ENCODE measurements at places on chromosomes 7 and 10.

DNA sequence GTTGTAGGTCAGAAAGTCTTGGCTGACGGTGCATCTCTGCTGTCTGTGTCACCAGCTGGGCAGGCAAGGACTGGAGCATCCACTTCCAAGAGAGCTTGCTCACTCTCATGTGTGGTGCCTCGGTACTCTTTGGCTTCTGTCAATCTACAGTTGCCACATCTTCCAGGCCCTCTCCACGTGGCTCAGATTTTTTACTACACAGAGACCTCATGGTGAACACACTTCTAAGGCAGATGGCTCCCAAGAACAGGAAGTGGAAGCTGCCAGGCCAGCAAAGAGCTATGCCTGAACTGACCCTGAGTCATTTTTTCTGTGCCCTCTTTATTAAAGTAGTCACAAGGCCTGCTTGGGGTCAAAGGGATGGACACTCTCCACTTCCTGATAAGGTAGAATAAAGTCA, 351.5 kb upstream of the AUTS2 start:
- no peak for DNase-seq

DNA sequence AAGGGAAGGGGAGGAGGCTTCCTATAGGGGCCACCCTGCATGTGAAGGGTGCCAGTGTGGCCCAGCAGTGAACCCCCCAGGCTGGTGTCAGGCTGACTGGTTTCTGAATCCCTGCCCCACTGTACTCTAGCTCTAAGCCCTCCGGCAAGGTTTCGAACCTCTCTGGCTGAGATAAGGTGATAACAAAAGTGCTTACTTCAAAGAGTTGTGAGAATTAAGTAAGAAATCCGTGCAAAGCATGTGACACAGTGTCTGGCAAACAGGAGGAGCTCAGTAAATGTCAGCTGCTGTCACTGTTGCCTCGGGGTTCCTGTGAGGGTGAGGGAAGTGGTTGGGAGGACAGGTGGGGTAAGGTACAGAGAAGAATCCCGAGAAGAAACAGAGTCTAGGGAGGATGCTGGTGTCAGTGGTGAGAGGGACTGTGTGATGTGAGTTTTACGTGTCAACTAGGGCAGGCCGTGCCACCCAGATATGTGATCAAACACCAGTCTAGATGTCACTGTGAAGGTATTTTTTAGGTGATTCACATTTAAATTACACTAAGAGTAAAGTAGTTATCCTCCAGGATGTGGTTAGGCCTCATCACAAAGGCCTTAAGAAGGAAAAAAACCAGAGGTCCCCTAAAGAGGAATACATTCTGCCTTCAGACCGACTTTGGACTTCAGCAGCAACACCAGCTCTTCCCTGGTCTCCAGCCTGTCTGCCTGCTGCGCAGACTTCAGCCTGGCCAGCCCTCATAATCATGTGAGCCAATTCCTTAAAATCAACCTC, 64.4 kb downstream of the BPGM start:
- no peak for DNase-seq

DNA sequence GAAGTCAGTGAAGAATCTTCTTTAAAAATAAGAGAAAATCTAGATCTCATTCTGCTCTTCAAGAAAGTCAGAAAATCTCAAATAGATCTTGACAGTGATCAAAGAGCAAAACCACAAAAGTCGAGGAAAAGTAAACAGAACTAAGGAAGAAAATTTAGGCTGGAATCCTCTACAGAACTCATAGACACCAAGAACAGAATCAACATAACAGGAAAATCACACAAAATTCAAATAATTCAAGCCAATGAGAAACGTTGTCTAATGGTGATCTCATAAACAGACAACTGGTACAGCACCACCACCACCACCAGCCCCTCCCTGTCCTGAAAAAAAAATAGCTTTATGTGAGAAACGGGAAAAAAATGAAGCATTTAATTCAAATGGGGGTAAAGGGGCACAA, 6.9 kb downstream of the ITGB1 start:
- no peak for DNase-seq

DNA sequence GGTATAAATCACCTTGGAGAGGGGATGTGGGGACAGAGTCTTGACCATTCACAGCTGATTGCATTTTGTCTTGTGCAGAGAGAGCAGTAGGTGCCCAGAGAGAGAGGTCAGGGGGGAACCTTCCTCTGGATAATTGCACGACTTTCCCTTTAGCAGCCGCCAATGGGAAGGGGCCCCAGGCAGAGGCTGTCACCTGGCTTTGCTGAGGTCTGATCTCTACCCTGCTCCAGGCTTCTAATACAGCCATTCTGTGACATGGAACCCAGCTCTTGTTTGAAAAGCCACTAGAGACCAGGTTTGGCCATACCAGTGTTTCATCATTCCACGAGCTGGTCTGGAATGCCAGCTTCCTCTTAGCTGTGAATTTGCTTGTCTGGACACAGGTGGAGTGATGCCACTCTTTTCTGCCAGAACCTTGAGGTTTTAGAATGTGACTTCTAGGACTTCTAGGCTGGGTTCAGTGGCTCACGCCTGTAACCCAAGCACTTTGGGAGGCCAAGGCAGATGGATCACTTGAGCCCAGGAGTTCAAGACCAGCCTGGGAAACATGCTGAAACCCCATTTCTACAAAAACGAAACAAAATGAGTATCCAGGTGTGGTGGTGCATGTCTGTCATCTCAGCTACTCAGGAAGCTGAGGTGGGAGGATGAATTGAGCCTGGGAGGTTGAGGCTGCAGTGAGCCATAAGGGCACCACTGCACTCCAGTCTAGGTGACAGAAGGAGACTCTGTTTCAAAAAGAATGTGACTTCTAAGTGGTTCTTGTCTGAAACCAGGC, 159.9 kb downstream of the CAMK1D start:
- DNase-seq, result no peak

DNA sequence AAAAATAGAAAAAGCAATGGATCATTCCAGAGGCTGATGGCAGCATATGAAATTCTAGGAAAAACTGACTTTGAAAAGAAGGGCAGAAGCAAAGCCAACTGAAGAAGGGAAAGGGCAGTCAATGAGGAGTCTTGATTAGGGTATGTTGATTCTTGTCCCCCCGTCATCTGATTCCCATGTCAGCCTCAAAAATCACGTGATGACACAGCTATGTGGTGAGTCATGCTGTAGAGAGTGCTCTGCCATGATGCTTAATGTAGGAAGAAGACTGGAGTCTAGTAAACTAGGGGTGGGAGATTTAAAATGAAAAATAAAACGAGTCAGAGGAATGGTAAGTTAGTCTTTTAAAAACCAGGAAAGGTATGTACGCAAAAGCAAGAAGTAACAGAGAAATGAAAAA, 3.9 kb upstream of the POU6F2 start:
- DNase-seq, result peak; percentile 60

GRCh38 chr7:1819259-1819841, 149.3 kb downstream of the ELFN1 start:
- DNase-seq, result no peak

DNA sequence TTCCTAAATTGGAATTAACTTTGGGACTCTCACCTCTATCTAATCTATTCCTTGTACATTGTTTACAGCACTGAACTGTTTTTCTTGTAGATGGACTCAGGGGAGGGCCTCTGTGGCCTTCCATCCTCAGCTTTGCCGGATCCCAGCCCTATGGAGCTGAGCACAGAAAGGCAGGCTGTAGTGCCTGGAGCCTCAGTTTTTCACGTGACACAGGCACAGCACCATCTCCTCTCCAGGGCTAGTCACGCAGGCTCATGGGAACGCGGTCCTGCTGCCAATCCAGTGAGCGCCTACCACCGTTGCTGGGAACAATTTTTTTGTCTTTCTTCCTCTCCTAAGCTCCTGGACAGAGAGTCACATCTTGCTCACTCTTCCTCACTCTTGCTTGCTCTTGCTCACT, 75.6 kb upstream of the DDC start:
- DNase-seq, result no peak

- DNase-seq, result no peak
Measured at GRCh38 chr10:78785066-78785465, 283.7 kb upstream of the ZMIZ1 start.

GRCh38 chr7:4164556-4164955, 517.5 kb upstream of the FOXK1 start:
- DNase-seq, result no peak

GRCh38 chr10:620417-620816, 69.1 kb downstream of the DIP2C start:
- no peak for DNase-seq

DNA sequence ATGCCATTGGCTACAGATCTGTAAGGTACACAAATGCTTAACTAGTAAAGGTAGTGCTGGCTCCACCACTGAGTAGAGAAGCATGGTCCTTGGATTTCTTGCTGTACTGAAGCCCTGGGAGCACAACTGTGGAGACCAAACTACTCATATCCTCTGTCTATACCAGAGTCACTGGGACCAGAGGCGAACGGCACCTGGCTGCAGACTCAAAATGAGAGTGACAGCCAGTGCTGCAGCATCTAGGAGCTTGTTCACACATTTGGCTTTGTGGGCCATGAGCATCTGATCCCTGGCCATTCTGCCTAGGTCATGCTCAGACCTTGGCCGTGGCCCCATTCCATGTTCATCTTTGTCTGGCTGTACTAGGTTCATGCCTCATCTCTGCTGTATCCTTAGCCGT, 31.9 kb downstream of the LRRC18 start:
- no peak for DNase-seq

GRCh38 chr10:35633006-35633980, 8.8 kb downstream of the FZD8 start:
- DNase-seq, result no peak

DNA sequence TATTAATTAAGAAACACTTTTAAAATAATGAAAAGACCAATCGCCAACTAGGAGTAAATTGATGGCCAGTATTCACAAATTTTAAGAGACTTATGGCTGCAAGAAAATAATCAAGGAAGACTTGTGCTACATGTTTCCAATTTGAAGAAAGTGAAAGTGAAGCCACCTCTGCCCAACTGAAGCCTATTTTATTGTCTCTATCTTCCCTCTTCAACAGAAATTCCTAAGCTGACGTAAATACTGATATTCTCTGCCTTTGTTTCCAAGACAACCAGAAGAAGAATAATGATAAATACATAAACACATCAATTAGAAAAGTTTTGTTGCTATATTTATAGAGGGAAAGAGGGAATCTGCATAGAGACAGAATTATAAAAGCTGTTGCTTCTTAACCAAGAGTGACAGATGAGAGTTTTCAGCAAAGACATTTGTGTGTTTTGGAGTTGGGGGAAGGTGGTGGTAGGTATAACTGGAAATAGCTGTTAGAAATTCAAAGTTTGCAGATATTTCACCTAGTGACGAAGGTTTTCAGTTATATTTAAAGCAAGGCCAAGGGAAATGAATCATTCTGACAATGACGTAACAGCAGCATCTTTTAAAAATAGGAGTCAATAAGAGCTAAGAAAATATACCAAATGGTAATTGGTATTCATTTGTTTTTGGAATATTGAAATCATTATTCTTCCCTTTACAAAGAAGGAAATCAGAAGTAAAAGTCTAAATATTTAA, 576.6 kb upstream of the SORCS1 start:
- DNase-seq, result no peak

- no peak for DNase-seq
Measured at GRCh38 chr7:39127058-39127457, 149.3 kb downstream of the POU6F2 start.

DNA sequence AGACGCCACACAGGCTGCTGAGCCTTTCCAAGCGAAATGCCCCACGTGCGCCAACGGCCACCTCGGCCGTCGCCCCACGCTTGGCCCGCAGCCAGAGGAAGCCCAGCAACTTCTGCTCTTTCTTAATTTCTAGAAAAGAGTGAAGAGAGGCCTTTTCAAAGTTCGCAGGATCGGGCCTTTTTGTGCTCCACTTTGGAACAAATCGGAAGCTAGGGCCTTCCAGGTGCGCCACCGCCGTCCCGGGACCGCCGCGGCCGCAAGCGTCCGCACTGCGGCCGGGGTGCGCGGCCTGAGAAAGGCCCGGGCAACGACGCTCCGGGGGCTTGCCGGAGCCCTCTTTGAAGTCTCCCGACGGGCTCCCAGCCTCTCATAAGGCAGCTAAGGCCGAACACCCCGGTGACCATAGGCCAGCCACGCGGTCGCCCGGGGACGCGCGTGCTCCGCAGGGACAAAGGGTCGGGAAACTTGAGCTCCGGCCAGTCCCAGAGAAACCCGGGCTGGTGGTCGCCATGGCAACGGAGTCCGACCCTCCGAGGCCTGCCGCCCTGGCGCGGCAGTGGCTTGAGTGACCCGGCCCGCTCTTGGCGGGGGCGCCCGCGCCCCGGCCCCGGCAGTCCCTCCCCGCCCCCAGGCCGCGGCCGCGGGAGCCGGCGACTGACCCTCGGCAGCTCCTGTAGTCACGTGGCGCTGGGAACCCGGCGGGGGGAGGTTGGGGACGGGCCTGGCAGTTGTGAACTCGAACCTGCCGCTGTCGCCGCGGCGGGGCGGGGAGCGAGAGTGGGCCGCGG, at the start of gene REPIN1:
Gene REPIN1, plus strand, starts transcription at position 727 of the 788 bp plus-strand sequence. CDS start 890 bp downstream, outside the sequence.
- DNase-seq, result peak; percentile 85

GRCh38 chr7:36083626-36084380, 69.3 kb upstream of the EEPD1 start:
- DNase-seq, result no peak

DNA sequence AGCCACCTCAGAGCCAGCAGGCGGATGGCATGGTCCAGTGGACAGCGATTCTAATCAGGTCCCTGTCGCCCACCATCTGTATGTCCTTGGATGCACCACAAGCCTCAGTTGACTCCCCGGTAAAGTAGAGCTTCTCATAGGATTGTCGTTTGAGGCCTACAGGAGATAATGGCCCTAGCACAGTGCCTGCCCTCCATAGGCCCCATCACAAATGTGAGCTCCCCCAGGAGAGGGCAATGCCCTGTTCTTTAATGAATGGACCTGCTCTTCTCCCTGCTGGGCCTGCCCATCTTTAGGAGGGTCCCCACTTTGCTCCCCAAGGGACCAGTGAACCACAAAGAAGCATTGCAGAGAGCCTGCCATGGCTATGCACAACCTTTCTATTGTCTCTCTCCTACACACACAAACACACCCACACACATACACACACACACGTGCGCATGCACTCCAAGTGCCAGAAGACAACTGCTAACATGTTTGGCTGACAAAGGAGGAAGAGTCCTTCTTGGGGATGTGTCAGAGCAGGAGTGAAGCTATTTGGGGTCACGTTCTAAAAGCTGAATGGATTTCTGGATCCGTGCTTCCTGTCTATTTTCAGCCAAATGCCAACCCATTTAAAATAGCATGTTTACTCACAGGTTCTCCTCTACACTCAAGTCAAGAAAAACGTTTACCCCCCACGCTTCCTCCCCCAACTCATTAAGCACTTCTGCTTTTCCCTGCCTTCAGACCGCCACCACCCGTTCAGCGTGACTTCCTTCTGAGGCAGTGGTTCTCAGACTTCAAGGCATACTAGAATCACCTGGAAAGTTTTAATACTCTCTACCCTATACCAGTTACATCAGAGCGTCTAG, 196.1 kb downstream of the GRID1 start:
- DNase-seq, result no peak

DNA sequence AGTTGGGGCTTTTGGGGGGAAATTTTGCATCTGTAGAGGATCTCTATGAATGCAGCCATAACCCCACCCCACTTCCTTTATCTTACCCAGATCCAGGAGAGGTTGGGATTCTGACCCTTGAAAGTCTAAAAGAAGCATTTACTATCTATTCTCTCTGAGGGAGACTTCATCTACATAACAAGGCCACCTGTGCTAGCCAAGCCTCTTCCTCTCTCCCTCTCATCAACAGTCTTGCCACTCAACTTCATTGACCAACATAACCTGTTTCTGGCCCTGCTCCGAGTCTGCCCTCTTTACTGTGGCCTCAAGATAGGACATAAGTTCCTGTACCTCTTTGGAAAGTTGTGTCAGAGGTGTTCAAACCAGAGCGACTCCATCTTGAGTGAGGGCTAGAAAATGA, 19.4 kb downstream of the TUBAL3 start:
- no peak for DNase-seq

Data from NCI-H2171 (cell line).